ENCODE measurements at places on chromosomes 11 and 22. TPM values are rescaled to one million over a fixed set of nuclear protein-coding genes. Genes with fewer than 3 reads are reported as not detected.

GRCh38 chr11:126191379-126192073 is 19.9 kb downstream of the RPUSD4 start:
- no peak overlapping the region for H3K4me3 ChIP-seq
- no peak for DNase-seq
- H3K27me3 ChIP-seq, result no peaks in the 10 kb centered on the region

DNA sequence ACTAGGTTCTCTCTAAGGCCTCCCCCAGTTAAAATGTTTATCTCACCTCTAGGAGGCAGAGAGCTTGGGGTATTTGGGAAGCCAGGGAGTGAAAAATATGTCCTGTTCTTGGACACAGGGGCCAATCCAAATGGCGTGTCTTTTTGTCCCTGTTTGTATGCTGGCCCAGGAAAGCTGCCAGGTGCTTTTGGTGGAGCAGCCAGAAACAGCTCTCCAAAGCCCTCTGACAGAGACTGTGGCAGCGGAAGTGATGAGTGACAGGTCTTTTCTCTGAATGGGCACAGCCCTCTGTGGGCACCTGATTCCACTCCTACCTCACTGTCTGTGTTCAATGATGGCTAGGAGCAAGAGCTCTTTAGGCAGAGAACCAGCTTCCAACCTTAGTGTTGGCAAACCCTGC is 106.4 kb upstream of the KIRREL3 start:
- H3K4me1 ChIP-seq, result no peaks in the 10 kb centered on the region
- no peak overlapping the region for H3K27ac ChIP-seq
- H3K4me3 ChIP-seq, result no peak overlapping the region
- H3K27me3 ChIP-seq, result no peaks in the 10 kb centered on the region
- no peak for DNase-seq

DNA sequence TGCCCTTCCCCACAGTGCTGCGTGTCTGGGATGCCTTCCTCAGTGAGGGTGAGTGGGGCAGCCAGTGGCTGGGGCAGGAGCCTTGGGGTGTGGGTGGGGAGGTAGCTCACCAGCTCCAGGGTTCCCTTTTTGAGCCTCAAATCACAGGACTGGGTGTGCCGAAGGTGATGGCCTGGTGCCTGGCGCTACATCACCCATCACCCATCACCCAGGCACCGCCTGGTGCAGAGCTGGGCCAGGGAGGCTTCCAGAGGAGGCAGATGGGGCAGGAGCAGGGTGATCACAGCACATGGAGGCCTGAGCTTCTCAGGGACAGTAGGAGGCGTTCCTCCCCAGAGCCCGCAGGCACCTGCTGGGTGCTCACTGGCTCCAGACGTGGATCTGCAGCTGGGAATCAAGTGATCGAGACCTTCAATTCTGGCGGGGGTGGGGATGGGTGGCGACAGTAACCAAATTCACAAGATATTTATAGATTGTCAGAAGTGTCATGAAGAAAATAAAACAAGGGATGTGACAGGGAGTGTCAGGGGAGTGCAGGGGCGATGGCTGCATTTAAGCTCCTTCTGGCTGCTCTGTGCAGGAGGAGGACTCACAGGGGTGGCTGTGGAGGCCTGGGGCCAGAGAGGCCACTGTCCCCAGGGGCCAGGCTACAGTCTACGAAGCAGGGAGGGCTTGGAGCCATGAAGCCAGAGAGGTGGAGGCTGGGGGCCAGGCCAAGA is 3.2 kb downstream of the TBC1D10C start:
- H3K36me3 ChIP-seq, result no peaks in the 10 kb centered on the region
- H3K4me3 ChIP-seq, result no peak overlapping the region
- H3K27me3 ChIP-seq, result no peaks in the 10 kb centered on the region
- no peak overlapping the region for H3K27ac ChIP-seq
- DNase-seq, result no peak

Gene CRYBA4
- not detected for total RNA-seq

Gene OR4S2
- total RNA-seq, result not detected

DNA sequence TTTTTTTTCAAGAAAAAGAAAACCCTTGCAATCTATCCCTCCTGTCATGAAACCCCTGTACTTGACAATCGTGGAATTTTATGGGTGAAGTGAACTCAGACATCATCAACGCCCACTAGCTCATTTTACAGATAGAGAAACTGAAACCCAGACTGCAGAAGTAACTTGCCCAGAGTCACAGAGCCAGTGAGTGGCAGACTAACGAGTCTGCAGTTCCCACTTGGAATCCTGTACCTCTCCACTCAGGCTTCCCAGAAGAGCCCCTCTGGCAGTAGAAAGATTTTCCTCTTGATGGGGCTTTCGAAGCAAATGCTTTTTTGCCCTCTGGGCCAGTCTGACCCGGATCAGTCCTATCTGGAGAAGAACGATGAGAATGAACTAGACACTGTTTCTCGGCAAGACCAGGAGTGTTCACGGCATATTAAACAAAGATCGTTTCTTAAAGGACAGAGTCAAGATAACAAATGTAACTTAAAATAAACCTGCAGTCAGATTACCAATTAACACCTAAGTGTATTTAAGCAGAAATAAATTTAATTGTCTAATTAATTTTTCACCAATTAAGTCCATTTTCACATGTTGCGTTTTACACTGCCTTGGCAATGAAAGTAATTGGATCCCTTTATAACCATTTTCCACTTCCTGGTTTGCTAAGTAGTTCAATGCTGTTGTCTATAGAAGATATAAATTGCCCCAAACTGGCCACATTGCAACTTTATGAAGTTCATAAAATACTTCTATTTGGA is 61.3 kb upstream of the CREB3L1 start:
- no peaks in the 10 kb centered on the region for H3K4me1 ChIP-seq
- H3K36me3 ChIP-seq, result no peaks in the 10 kb centered on the region
- H3K27ac ChIP-seq, result no peak overlapping the region
- H3K4me3 ChIP-seq, result peak overlapping the region; percentile 27
- no peak for DNase-seq
- H3K27me3 ChIP-seq, result no peaks in the 10 kb centered on the region

- peak; percentile 26 for DNase-seq
- peaks cover under 1% of the 10 kb centered on the region for H3K36me3 ChIP-seq
- peaks cover 86% of the 10 kb centered on the region for H3K4me1 ChIP-seq
- no peak overlapping the region for H3K4me3 ChIP-seq
Measured at GRCh38 chr11:83002053-83002452, 69.6 kb downstream of the RAB30 start.

DNA sequence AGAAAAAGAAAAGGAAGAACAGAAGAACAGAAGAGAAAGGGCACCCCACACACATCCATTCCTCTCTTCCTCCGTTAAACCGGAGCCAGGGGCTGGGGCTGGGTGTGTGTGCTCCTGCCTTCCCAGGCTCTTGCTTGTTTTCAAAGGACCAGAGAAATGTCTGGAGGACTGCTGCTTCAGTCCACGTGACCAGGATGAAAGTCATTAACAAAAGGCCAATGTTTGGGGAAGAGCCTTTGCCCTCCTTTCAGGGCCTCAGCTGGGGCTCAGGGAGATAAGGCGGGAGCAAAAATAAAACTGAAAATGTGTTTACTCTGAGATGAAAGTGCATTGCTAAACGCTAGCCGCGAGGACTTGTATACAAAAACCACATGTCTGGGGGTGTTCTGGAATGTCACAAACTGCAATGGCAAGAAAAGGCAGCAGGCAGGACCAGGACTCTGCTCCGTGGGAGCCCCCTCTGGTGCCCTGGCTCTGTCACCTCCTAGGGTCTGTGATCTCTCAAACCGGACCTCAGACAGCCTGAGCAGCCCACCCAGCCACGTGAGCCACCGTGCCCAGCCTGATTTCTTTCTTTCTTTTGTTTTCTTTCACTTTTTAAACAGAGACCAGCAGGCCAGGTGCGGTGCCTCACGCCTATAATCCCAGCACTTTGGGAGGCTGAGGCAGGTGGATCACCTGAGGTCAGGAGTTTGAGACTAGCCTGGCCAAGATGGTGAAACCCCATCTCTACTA is 31.6 kb upstream of the MYH9 start:
- no peaks in the 10 kb centered on the region for H3K36me3 ChIP-seq
- H3K27me3 ChIP-seq, result no peaks in the 10 kb centered on the region
- H3K4me1 ChIP-seq, result no peaks in the 10 kb centered on the region
- peak; percentile 25 for DNase-seq
- peak overlapping the region; percentile 42 for H3K27ac ChIP-seq

DNA sequence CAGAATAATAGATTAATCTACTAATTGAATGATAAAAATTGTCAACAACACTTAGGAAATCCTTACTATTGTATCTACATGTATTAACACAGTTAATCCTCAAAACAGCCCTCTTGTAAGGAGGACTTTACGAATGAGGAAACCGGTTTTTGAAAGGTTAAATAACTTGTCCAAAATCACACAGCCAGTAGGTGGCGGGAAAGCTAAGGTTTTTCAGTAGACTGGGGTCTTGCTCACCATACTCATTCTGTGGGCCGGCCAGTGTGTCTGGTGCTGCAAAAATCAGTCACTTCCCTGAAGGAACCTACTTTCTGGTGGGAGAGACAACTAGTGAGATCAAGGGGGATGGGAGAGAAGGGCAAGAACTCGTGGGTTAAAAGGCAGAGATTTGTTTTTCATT is 3.8 kb downstream of the DCPS start:
- peak overlapping the region; percentile 83 for H3K27ac ChIP-seq
- no peaks in the 10 kb centered on the region for H3K27me3 ChIP-seq
- no peaks in the 10 kb centered on the region for H3K36me3 ChIP-seq
- no peak for DNase-seq

Gene TNNT3
- total RNA-seq, result 3,276 TPM

GRCh38 chr11:3001496-3001895 is 9.4 kb upstream of the NAP1L4 start:
- H3K27me3 ChIP-seq, result no peaks in the 10 kb centered on the region
- DNase-seq, result no peak
- H3K4me1 ChIP-seq, result peaks cover 5% of the 10 kb centered on the region
- no peak overlapping the region for H3K4me3 ChIP-seq
- peaks cover 6% of the 10 kb centered on the region for H3K36me3 ChIP-seq
- H3K27ac ChIP-seq, result no peak overlapping the region

- no peaks in the 10 kb centered on the region for H3K36me3 ChIP-seq
- no peak overlapping the region for H3K4me3 ChIP-seq
- H3K27me3 ChIP-seq, result no peaks in the 10 kb centered on the region
- DNase-seq, result no peak
- no peak overlapping the region for H3K27ac ChIP-seq
Measured at GRCh38 chr11:117187007-117187406, 8.5 kb downstream of the SIDT2 start.

DNA sequence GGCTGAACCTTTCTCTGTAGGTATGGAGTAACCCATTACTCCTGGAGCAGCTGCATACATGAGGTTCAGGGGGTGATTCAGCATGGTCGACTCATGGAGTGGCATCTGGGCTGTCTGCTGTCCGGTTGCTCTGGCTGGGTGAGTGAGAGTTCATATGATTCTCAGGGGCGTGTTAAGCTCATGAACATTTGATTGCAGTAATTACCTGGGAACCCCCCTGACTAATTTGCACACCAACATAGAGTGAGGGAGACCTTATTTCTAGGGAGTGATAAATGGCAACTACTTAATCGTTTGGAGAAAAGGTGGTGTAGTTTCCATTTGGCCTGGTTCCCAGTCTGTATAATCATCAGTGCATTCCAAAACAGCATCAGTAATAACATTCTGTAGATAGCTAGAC is 661.9 kb downstream of the ETS1 start:
- no peak for DNase-seq
- H3K4me3 ChIP-seq, result no peak overlapping the region
- H3K27me3 ChIP-seq, result no peaks in the 10 kb centered on the region
- H3K4me1 ChIP-seq, result no peaks in the 10 kb centered on the region

GRCh38 chr22:38744981-38745380 is 10.8 kb downstream of the SUN2 start:
- H3K27ac ChIP-seq, result no peak overlapping the region
- no peak overlapping the region for H3K4me3 ChIP-seq
- no peaks in the 10 kb centered on the region for H3K27me3 ChIP-seq
- DNase-seq, result no peak
- H3K4me1 ChIP-seq, result peaks cover 3% of the 10 kb centered on the region
- peaks cover 14% of the 10 kb centered on the region for H3K36me3 ChIP-seq

DNA sequence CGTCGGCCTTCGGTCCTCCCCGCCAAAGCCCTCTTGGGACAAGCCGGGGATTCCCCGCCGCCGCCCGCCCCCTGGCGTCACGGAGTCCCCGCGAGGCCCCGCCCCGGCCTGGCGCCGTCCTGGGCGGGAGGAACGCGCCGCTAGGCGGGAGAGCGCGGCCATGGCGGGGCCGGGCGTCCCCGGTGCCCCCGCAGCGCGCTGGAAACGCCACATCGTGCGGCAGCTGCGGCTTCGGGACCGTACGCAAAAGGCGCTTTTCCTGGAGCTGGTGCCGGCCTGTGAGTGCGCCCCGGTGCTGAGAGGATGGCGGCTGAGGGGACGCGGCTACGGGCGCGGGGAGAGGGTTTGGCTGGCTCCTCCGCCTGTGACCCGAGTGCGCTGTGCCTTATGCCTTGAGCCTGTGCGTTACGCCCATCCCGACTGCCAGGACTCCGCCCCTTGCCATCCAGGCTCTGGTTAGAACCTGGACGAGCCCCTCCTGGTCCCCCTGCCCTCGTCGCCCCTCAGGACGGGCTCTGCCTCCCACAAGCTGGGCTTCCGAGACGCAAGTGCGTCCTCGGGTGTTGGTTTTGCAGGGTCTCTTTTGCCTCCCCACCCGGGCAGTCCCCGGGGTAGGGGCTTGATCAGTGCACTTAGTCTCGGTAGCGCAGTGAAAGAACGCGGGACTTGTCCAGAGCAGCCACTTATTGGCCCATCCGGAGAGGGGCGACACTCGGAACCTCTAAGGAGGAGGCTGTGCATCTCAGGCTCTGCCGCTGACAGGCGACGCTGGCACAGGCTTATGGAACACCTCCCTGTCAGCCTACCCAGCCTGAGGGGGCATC is at the start of gene ATG16L2:
TSS of gene ATG16L2 (plus strand) at position 126 of the 824 bp plus-strand sequence. CDS start at position 161, 35 bp downstream.
- H3K27me3 ChIP-seq, result no peaks in the 10 kb centered on the region
- peak within 1 kb of the TSS; percentile 97 for H3K27ac ChIP-seq
- H3K36me3 ChIP-seq, result no peaks in the 10 kb centered on the region

Gene RTCB
- total RNA-seq, result 49.9 TPM
